ENCODE measurements at places on chromosomes 12 and 14.

DNA sequence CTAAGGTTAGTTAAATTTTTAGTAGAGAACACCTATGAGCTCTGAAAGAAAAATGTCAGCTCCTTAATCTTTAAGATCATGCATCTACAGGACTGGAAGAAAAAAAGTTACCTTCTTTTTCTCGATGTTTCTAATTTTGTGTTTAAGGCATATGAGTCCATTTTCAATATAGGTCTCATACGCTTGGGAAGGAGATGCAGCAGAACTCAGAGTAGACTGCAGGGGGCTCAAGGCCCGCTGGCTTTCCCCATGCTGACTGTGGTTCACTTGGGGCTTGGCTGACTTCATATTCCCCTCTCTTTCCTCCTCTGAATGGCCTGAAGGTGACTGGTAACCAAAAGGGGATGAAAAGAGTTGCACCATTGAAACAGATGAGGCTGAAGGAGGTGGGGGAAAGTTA is 1.5 kb downstream of the CAPRIN2 start:
- DNase-seq = no peak

DNA sequence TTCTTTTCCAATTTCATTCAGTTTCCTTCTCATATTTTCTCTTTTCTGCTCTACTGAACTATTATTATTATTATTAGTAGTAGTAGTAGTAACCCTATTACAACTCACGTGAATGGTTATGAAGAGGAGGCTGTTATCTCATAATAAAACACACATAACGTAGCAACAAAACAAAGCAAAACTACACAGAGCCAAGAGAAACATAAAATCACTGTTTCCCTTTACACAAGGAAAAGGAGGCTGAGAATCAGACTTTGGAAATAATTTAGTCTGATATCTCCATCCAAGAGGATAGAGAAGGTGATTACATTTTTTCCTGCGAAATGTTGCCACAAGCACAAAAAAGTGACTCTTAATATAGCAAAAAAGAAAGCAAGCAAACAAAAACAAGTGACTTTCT is 975.8 kb upstream of the FLRT2 start:
- no peak for DNase-seq

GRCh38 chr14:96165493-96166436 is 38.9 kb upstream of the BDKRB2 start:
- DNase-seq = no peak

DNA sequence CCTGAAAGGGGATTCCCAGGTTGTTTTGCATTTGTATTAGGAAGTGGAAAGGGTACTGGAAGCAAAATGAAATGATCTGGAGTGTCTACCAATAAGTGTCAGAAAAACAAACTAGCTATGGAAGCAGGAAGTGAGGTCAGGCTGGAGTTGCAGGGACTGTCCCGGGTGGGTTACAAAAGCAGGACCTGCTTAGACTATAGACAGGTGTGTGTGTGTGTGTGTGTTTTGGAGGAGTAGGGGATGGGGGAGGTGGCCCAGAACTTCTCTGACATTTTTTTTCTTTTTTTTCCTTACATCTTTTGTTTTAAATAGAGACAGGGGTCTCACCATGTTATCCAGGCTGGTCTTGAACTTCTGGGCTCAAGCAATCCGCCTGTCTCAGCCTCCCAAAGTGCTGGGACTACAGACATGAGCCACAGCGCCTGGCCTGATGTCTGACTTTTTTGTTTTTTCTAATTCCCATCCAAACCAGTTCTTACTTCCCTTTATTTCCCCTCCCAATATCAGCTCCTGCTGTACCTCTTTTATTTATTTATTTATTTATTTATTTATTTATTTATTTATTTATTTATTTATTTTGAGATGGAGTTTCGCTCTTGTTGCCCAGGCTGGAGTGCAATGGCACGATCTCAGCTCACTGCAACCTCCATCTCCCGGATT is 512 bp upstream of the RND1 start:
- DNase-seq = no peak

Measured in NCI-H2029 (cell line).